ENCODE measurements at places on chromosomes 11 and 22. TPM values are rescaled to one million over a fixed set of nuclear protein-coding genes. Genes with fewer than 3 reads are reported as not detected.

GRCh38 chr11:43920598-43921419, 21.6 kb upstream of the C11orf96 start:
- H3K4me3 ChIP-seq = no peak overlapping the region
- peak; percentile 86 for DNase-seq
- peaks cover 42% of the 10 kb centered on the region for H3K4me1 ChIP-seq
- peaks cover 3% of the 10 kb centered on the region for H3K36me3 ChIP-seq
- H3K27me3 ChIP-seq = no peaks in the 10 kb centered on the region

- H3K4me1 ChIP-seq = peaks cover 10% of the 10 kb centered on the region
- peak; percentile 94 for DNase-seq
These were observed 9.1 kb downstream of the LMF2 start for GRCh38 chr22:50498322-50498890.

DNA sequence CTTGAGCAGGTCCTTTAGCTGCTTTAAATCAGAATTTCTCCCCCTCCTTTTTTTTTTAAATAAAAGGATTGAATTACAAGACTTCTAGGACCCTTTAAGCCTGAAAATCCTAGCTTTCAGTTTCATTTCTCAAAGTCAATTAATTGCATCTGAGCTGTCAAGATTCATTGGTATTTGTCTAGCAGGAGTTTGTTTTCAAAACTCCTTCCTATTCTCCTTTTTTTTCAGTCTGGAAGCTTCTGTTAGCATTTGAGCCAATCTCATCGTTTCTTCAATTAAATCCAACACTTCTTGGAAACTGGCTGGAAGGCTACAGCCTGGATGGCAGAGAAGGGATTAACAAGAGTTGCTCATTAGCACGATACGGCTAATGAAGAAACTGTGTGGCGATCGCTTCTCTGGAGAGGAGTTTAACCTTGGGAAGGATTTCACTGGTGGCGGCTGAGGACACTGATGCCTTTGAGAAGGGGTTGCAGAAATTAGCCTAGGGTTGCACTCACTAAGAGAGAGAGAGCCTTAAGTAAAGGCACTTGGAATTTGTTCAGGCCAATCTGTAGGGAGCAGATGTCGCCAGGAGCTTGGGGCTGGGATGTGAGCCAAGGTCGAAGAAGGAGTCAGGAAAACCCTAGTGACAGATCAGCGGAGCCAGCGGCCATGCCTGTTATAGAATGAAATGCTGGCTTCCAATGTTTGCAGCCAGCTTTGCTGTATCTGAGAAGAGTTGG, 43.8 kb upstream of the API5 start:
- H3K36me3 ChIP-seq = no peaks in the 10 kb centered on the region
- H3K4me3 ChIP-seq = no peak overlapping the region
- no peak overlapping the region for H3K27ac ChIP-seq
- peaks cover 6% of the 10 kb centered on the region for H3K27me3 ChIP-seq
- peak; percentile 5 for DNase-seq

- no peak overlapping the region for H3K27ac ChIP-seq
- H3K4me1 ChIP-seq = no peaks in the 10 kb centered on the region
- H3K4me3 ChIP-seq = no peak overlapping the region
- no peaks in the 10 kb centered on the region for H3K27me3 ChIP-seq
- no peak for DNase-seq
- H3K36me3 ChIP-seq = no peaks in the 10 kb centered on the region
These were observed 155.5 kb upstream of the DDI1 start for GRCh38 chr11:103880968-103881367.

The AIFM3 gene
- total RNA-seq = not detected

The TIGD3 gene
- total RNA-seq = 0.53 TPM

DNA sequence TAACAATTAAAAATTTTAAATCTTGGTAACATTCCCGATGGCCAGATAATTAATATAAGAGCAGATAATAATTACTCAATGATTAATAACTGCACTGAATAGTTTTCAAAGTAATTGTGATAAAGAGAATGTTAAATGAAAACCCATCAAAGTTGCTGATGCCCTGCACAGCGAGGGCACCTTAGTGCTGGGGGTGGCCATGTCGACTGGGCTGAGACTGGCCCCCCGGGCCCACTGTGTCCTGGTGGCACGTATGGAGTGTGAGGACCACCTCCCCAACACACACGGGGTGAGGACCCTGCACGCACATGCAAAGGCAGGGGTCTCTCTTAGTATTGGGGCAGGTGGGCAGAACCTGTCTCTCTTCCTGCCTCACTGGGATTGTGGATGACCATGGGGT, 15.1 kb upstream of the CCDC188 start:
- no peak overlapping the region for H3K27ac ChIP-seq
- no peaks in the 10 kb centered on the region for H3K4me1 ChIP-seq
- H3K36me3 ChIP-seq = no peaks in the 10 kb centered on the region
- H3K27me3 ChIP-seq = no peaks in the 10 kb centered on the region

The SPA17 gene
- total RNA-seq = 4.0 TPM
